ENCODE measurements at places on chromosomes 13 and 19.

DNA sequence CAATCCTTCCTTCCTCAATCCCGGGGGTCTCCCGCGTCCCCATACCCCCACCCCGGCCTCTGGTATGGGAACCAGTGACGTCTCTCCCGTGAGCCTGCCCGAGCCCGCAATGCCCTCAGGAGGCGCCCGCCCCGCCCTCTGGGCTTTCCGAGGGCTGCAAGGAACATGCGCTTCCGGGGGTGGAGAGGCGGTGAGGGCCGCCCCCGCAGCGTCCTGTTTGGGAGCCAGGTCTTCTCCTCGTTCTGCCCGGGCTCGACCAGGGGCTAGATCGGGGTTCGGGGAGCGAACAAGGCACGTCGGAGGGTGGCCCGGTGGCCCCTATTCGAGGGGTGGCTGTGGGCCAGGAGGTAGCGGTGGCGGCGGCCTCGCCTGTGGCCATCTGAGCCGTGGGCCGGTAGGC, 6.6 kb upstream of the TEX101 start:
- DNase-seq = no peak

- no peak for DNase-seq
Measured at GRCh38 chr13:98201984-98202383, 24.9 kb upstream of the RNF113B start.

- no peak for DNase-seq
Measured at GRCh38 chr13:29486551-29486950, 108.9 kb downstream of the SLC7A1 start.

GRCh38 chr13:96772426-96772825, 221.8 kb downstream of the OXGR1 start:
- DNase-seq = no peak

DNA sequence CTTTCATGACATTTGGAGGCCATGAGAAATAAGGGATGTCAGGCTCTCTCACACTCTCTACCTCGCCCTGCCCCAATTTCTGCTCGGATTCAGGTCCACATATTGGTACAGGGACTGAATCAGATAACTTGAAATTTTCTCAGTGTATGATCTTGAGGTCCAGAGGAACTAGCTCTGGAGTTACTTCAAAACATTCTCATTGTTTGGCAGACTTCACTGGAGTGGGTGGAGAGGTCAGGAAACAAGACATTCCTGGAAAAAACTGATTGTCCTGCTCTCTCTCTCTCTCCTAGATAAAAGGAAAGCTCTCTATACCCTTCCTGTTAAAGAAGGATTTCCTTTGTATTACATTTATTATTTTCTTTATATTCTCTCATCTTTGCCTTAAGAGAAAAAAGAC, 428.1 kb upstream of the DACH1 start:
- no peak for DNase-seq

DNA sequence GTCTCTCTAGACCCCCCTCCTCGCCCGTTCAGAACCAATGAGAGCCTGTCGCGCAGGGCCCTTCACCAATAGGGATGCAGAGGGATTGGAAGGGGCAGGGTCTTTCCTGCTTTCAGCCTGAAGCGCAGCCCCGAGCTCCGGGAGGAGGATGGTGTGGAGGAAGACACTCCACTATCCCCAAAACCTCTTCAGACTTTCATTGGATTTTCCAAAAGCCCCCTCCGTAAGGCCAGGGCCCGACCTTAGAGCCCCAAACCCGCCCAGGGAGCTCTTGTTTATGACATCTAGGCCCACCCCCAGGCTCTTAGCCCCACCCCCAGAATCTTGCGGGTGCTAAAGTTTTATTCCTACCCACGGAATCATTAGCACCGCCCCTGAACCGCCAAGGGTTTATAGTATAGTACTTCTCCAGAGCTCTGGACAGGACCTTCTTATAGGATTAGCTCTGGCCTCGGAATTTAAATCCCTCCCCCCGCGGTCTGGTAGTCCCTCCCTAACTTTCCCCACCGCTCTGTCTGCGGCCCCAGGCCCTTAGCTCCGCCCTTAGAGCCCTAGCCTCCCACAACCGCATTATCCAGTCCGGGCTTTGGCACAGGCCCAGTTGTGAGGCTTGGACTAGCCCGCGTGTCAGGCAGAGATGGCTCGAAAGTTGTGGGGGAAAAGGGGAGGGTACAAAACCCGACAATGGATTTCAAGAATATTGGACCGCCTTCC, 6.6 kb upstream of the EML2 start:
- peak; percentile 86 for DNase-seq

GRCh38 chr13:31477961-31478360, 261.4 kb upstream of the RXFP2 start:
- DNase-seq = no peak

DNA sequence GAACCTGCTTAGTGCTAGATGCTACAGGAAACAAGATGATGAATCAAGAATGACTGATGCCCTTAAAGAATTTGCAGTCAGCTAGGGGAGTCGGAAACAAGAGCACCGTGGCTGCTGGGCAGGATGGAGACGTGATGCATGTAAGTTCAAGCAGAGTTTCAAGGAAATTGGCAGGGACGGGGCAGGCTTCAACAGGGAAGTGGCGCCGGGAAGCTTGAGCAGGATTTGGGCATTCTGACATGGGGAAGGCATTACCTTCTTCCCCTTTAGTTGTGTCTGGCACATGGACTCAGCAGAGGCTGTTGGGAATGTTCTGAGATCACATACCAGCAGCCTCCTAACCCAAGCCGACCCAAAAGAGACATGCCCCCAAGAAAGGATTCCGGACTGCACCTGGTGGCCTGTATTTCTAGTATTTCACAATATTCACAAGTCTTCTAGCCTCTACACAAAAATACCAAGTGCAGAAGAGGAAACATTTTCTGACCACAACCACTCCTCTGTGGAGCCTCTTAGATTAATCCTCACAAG, 138.2 kb downstream of the CRYL1 start:
- no peak for DNase-seq

DNA sequence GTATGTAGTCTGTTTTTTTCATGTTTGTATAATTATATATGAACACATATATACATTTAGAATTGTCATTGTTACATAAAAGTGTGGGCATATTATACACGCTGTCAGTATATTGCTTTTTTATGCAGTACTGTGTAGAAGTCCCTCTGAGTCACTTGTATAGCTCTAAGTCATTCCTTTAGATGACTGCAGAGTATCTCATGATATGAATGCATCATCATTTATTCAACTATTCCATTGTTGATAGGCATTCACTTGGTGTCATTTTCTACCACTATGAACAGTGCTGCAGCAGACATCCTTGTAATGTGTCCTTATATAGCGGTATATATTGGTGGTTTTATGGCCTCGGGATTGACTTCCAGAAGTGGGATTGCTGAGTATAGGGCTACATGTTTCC, 15.3 kb downstream of the RFXAP start:
- DNase-seq = no peak

DNA sequence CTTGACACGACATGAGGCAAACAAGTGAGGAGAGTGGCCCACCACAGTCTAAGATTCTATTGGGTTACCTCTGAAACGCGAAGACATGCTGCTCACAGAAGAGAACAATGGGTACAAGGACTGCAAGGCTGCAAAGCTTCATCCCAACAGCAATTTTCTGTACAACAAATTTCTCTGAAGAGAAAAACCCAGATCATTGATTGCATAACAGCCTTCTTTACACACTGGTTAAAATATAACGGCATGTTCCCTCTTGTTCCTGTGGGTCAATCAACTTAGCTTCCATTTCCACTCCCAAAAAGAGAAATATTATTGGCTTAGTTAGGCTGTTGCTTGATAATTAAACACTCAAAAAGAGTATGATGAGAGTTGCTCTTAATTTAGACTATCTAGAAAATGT, at the start of gene CPB2:
TSS of gene CPB2 (minus strand) at position 166 of the 400 bp plus-strand sequence. CDS start at position 142, 24 bp downstream.
- DNase-seq = no peak

GRCh38 chr19:31450696-31451095, 101.5 kb upstream of the TSHZ3 start:
- no peak for DNase-seq

- no peak for DNase-seq
Measured at GRCh38 chr13:73556128-73556527, 497.3 kb downstream of the KLF5 start.

GRCh38 chr13:49867834-49868233, 68.3 kb downstream of the SPRYD7 start:
- no peak for DNase-seq

- DNase-seq = peak; percentile 76
Measured at GRCh38 chr13:99176309-99177276, 24.1 kb upstream of the UBAC2 start.

Data from activated naive CD4-positive, alpha-beta T cell treated with Interleukin-2 at 50 U/mL for 16 hours (primary cell).